ENCODE measurements at places on chromosomes 13 and 19.
A peak's percentile ranks its signal among the peaks of the same experiment; 100 is the strongest.

DNA sequence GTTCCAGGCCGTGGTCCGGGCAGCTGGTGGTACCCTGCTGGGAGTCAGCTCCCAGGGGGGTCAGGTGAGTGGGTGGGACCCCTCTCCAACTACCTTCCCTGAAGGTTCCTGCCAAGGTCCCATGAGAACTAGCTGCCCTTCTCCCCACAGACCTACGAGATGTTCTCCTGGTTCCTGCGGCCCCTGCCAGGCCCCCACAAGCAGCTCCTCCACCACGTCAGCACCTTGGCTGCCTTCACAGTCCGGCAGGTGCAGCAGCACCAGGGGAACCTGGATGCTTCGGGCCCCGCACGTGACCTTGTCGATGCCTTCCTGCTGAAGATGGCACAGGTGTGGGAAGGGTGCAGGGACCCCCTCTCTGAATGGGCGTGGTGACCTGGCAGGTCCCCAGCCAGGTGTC is 5.5 kb downstream of the CYP2S1 start:
- no peak for DNase-seq

GRCh38 chr13:98541701-98542203 is 35.2 kb downstream of the STK24 start:
- DNase-seq, result no peak

DNA sequence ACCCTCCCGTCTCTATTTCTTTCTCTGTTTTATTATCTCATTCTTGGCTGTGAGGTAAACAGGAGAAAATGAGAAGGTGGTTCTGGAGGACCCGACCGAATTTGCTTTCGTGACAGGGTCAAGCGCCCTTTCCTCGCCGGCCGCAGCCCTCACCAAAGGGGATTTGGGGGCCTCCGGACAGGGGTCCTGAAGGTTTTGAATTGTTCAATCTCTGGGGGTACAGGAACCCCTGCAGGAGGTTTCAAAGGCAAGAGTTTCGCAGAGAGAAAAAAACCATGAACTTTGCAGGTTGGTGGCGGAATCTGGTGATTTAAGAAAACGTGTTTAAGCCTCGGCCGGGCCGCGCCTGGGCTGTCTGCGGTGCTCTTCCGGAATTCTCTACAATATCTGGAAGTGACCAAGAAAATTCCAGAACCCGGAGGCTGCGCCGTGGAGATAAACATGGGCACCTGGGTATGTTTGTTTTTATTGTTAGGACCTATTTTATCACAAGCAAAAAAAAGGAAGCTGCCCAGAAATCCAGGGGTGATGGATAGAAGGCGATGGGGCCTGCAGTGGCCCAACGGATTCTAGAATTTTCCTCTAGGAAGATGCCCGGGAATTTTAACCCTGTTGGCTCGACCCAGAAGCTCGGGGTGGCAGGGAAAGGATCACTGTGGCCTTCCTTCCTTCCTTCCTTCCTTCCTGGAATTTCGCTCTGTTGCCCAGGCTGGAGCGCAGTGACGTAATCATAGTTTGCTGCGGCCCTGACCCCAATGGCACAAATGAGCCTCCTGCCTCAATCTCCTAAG is 14.2 kb upstream of the PTBP1 start:
- DNase-seq, result no peak

GRCh38 chr13:41905600-41906254 is 55.2 kb downstream of the VWA8 start:
- peak; percentile 36 for DNase-seq

DNA sequence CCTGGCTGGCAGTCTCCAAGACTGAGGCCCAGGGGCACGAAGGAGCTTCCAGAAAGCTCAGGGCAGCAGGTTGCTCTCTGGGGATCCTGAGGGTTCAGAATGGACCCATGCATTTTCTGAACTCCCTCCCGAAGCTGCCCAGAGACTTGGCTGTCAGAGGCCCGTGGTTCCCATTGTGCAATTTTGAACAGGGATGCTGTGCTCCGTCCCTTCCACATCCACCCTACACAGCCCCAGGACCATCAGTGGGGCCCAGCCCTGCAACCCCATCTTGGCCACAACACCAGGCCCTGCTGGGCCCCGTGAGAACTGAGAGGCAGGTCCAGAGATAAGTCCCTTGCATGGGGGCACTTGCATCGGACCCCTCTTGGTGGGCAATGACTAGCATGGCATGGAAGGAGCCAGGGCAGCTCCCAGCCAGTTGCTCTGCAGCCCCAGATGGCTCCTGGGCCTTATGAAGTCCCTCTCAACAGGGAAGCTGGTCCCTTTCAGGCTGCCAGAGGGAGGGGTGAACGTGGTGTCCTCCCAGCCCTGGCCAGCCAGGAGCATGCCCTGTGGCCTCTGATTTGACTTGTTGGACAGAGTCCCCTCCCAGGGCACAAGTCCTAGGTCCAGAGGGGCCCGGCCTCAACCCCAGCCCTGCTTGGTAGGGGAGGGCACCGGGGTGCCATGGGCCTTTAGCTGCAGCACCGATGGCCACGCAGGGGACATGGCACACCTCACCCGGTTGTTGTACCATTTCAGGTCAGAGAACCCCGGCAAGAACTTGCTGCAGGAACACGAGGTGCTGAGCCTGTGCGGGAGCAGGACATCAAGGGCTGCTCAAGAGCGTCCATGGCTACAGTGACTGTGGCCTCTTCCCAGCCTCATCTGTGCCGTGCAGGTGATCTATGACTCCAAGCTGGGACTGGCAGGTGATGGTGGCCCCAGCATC is 17.3 kb upstream of the ZNF14 start:
- no peak for DNase-seq

DNA sequence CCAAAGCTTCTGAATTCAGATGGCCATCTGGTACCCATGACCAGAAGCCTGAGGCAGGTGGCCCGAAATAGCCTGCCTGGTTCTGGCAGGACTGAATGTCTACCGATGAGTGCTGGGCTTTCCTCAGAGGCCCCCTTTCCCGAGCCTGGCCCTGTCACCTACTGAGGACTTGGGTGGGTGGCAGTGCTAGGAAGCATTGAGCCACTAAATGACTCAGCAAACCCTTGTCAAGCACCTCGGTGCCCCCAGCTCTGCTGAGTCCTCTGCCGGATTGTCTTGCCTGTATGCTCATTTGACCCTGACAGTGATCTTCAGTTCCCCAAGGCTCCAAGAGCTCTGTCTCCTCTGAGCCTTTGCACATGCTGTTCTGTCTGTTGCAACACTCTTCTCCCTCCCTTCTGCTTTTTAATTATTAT is 17.9 kb downstream of the PPP1R37 start:
- DNase-seq, result no peak

DNA sequence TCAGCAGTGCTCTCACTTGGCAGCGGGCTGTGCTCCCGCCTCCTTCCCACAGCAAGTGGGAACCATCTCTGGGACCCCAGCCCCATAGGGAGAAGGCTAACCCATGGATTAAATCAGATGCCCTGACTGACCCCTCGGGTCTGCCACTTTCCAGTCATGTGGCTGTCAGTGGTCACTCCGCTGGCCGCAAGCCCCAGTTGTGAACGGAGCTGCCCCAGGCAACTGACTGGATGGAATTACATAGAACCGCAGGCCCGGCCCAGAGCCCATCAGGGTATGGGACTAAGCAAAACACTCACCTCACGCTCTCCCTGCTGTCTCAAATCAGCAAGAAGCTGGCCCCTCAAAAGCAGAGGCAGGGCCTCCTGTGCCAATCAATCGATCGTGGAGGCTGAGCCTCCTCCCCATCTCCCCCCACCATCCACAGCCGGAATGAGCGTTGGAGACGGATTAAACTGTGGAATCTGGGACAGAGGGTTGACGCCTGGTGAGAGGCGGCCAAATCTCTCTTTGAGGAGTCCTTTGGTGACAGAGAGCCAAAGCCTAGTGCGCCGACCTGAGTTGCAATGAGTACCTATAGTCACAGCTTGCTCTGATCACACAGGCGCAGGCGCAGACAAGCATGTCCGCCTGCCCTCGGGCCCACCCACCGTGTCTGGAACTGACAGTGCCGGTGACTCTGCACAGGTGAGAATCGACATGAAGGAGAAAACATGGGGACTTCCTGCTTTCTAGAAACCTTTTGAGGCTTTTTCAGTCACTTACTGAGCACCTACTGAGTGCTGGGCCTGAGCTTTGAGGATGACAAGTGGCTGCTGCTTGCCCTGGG is 38.7 kb downstream of the PBX4 start:
- no peak for DNase-seq

- no peak for DNase-seq
Measured at GRCh38 chr19:39807846-39808364, 26.1 kb downstream of the DYRK1B start.

- no peak for DNase-seq
Measured at GRCh38 chr13:101584331-101584730, 131.9 kb downstream of the ITGBL1 start.

DNA sequence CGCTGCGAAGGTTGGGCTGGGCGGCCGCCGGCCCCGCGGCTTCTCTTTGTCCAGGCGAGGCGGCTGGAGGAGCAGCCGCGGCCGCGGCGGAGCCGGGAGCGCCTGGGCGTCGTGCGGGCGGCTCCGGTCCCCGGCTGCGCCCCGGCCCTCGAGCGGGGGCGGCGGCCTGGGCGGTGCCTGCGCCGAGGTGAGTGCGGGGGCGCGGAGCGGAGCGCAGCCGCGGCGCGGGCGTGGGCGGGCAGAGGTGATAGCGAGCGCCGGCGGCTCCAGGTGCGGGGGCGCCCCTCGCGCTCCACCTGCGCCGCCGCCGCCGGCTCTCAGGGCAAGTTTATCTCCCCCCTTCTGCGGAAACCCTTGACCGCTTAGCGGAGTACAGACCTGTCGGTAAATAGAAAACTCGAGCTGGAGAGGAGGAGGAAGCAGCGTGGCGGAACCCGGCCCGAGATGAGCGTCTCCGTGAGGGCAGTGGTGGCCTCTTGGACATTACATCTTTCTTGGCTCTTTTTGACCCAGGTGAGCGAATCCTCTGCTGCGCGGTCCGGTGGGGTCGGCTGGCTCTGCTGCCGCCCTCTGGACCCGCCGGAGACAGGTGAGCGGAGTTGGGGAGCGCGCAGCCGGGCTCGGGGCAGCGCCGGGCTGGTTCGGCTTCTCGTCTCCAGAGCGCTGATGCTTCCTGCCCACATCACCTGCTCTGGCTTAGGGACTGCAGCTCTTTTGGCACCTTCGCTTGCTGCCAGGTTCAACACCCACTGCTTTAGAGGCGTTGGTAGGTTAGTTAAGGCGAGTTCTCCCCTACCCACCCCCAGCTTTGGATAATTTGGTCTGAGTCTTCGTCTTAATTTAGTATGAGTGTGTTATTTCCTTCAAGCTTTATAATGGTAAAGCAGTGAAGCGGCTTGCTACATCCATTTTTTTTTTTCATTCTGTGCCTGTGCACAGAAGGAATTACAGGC is at the start of gene MTUS2:
Gene MTUS2 (plus strand): TSS at position 241 of the 953 bp plus-strand sequence.
- DNase-seq, result no peak

DNA sequence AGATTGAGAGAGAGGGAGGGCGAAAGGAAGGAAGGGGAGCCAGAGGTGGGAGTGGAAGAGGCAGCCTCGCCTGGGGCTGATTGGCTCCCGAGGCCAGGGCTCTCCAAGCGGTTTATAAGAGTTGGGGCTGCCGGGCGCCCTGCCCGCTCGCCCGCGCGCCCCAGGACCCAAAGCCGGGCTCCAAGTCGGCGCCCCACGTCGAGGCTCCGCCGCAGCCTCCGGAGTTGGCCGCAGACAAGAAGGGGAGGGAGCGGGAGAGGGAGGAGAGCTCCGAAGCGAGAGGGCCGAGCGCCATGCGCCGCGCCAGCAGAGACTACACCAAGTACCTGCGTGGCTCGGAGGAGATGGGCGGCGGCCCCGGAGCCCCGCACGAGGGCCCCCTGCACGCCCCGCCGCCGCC is at the start of gene TNFSF11:
Gene TNFSF11 (plus strand): TSS at position 142 of the 400 bp plus-strand sequence. CDS start 152 bp downstream, at position 294.
- DNase-seq, result no peak

- DNase-seq, result no peak
Measured at GRCh38 chr19:8459095-8459494, 14.3 kb downstream of the HNRNPM start.

- DNase-seq, result peak; percentile 75
Measured at GRCh38 chr13:49354719-49355118, 89.1 kb downstream of the CAB39L start.

DNA sequence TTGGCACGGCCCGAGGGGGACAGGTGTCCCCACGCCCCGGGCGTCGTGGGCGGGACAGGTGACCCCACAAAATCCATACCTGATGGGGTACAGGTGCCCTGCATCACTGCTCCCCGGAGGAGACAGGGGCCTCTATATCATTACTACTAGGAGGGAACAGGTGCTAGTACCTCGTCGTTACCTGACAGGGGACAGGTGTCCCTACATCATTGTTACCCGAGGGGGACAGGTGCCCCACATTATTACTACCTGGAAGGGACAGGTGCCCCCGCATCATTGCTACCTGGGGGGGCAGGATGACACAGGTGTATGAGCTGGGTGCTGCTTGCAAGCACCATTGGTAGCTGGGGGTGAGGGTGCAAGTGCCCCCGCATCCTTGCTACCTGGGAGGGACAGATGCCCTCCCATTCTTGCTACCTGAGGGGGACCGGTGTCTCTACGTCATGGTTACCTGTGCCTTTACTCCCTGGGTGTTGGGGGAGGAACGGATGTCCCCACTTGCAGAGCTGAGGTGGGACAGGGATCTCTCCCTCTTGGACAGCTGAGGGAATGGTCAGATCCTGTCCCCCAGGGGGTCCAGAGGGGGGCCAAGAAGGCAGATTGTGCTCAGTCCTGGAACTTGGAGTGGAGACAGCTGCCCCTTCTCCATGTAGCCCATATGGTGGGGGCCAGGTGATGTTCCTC is 620 bp downstream of the CRTC1 start:
- no peak for DNase-seq

- DNase-seq, result no peak
Measured at GRCh38 chr19:4298810-4299550, 3.2 kb downstream of the TMIGD2 start.

DNA sequence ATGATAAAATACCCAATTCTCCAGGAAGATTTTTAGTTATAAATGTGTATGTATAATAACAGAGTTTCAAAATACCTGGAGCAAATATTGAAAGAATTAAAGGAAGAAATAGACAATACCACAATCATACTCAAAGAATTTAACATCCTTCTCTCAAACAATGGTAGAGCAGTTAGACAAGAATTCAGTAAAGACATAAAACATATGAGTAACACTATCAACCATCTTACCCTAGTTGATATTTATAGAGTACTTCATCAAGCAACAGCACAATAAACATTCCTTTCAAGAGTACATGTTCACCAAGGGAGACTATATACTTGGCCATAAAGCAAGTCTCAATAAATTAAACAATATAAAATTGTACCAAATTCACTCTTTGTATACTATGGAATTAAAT is 108.4 kb downstream of the DLEU7 start:
- DNase-seq, result peak; percentile 48

GRCh38 chr13:74867460-74867859 is 614.5 kb downstream of the TBC1D4 start:
- peak; percentile 33 for DNase-seq

DNA sequence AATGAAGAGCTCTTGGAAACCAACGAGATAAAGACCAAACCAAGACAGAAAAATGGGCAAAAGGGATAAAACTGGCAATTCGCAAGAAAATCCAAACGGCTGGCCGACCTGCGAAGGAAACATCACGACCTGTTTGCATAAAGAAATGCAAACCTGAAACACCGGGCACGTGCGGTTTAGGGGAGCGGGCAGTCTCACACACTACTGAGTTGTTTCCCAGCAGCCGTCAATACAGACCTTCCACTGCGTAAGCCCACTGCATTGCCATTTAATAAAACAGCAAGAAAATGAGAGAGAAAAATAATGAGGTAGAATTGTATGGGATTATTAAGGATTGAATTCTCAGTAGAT is 642 bp upstream of the PEG3 start:
- DNase-seq, result no peak
